ENCODE measurements at places on chromosomes 4 and X.

GRCh38 chr4:74528178-74528577 lies 83.2 kb downstream of the AREG start:
- no peak for DNase-seq

DNA sequence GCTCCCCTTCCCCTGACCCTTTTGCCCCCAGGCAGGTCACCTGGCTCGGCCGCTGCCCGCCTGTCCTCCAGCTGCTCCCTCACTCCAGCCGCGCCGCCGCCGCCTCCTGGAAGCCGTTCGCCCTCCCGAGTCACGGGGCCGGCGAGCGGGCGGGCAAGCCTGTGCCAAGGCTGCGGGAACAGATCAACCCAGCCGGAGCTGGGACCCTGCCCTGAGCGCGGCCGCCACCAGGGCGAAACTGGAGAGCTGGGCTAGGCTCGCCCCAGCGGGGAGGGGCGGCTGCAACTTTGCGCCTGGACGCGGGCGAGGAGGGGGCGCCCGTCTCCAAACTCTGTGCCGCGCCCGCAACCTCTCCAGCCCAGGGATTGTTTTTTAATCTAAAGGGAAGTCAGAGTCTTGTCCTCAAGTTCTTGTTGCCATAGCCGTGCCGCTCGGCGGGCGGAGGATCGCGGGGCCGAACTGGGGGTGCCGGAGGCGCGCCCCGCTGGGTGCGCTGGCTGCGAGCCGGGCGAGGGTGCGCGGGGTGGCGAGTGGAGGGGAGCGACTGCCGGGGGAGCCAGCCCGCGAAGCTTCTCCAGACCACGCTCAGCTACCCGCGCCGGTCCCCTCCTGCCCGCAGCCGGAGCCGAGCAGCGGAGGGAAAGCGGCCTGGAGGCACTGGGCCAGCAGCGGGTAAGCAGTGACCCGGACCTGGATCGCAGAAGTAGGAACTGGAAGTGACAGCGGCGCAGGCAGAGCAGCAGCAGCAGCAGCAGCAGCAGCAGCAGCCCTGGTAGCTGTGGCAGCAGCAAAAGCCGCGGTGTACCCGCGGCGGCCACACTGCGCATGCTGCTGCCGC lies 13.4 kb downstream of the ARHGEF6 start:
- peak; percentile 30 for DNase-seq

GRCh38 chr4:153488006-153488891 lies 22.1 kb downstream of the TMEM131L start:
- no peak for DNase-seq

GRCh38 chr4:8316251-8316771 lies 46.8 kb downstream of the HTRA3 start:
- DNase-seq, result no peak

- no peak for DNase-seq
Observed at GRCh38 chr4:143381189-143382118, 44.8 kb downstream of the GAB1 start.

DNA sequence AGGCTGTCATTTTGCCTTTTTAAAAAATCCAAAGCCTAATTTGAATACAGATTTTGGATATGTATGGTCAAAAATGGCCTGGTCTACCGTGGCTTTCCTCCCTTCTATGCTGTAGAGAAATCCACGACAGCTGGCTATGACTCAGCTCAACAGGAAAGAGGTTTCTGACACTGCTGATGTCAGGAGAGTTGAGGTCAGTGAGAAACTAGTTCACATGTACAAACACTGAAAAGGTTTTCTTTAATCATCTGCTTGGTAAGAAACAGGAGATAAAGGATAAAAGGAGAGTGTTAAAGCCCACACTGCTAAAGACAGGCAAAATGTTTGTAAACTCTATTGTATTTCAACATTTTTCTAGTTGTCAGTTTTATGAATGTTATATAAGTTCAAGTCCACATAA lies 113.9 kb downstream of the NYX start:
- DNase-seq, result no peak

GRCh38 chrX:21952624-21953023 lies 12.1 kb downstream of the SMS start:
- no peak for DNase-seq

GRCh38 chr4:164700471-164700870 lies 53.5 kb upstream of the SMIM31 start:
- peak; percentile 8 for DNase-seq

DNA sequence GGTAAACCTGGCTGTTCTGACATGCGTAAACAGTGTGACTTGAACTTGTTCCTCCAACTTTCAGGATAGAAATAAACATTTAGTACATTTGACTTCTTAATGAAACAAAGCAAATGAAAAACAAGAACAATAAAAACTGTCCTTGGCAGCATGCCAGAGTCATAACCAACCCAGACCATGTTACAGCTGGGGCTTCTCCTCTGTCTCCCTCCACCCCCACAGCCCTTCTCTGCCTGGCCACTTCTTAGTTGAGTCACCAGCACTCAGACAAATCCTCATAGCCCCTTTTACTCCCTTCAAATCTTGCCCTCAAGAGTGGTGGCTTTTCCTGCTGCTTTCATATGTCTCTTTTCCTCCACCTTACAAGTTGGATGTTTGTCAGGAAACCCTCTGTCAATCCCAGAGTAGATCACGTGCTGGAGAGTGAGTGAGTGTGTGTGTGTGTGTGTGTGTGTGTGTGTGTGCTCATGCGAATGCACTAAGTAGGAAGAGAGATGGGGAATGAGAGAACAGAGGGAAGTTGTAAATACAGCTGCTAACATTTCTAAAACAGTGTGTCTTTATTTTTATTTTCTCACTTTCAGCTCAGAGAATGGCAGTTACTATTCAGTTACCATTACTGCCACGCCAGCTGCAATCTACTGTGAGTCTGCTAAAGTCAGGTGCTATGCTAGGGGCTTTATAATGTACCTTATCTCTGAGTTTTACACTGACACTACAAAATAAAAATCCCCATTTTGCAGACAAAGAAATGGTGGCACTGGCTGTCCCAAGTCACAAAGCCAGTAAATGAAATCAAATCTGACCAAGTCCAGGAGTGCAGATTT lies 15.0 kb downstream of the SCARB2 start:
- DNase-seq, result peak; percentile 87

DNA sequence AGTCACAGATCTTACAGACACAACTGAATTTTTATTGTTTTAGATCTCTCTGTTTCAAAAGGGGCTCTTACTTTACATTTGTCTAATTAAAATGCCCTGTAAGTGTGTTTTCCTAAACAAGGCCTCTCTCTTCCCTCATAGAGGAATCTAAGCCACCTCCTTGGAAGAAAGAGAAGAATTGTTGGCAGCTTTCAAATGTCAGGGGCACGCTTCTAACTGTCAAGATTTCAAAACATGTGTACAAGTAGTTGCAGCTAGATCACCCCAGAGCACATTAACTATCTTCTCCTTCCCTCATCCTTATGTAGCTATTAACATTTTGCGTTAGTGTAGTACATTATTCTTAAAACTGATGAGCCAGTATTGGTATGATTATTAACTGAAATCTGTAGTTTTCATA lies 266.5 kb upstream of the BOD1L1 start:
- no peak for DNase-seq

DNA sequence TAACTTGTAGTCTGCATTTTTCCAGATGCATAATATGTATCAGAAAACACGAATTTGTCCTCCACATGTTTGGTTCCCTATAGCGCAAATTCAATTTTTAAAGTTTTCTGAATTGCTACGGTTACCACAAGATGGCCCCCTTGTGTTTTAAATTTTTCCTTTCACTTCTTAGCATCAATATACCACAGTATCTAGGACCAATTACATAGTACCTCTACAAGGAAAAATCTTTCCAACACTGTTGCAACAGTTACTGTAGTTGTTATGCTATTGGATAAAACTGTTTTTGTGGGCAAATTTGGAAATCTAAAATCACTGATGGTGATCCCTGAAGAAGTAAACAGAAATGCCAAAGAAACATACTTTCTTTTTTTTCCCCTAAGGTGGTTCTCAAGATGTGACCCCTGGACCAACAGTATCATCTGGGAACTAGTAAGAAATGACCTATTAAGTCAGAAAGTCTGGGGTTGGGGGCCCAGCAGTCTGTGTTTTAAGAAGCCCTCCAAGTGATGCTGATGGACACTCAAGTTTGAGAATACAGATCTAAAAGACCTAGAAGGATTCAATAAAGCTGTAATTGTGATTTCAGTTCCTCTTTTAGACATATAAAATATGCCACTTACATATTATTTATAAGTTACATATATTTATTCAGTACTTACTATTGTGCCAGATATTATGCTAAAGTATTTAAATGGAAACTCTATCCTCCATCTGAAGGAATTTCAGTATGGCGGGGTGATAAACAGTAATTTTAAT lies 3.1 kb downstream of the ZGRF1 start:
- DNase-seq, result peak; percentile 0

DNA sequence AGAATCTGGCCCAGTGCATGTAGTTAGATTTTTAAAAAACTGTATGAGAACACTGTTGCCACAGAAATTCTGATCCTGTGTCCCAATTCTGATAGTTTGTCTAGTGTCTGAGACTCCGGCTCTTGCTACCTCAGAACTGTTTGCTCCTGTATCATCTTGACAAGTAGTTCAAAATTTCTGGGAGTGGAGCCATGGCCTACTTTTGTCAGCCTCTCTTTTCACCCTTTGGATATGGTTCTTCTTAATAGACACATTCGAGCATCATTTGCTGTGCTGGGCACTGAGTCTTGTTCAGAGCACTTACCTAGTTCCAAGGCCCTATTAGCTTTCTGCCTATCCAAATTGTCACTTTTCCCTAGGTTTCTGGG lies 46.9 kb downstream of the ATP10D start:
- no peak for DNase-seq

GRCh38 chr4:73541251-73541650 lies 59.7 kb downstream of the AFM start:
- DNase-seq, result no peak

DNA sequence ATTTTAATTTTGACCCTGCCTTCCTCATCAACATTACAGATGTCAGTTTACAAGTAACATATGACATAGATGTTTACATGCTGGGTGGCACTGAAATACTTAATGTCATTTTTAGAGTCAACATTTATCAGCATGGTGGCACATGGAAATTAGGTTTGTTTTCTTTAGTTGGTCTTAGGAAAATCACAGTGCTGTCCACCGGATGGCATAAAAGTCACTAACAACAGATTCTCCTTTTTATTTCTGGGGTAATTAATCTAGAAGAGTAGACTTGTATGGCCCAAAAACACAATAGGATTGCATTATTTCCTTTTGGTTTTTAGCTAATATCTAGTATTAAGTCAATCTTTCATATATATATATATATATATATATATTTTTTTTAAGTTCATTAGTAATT lies 88.6 kb upstream of the HHIP start:
- DNase-seq, result no peak

GRCh38 chr4:182233310-182234090 lies 9.7 kb upstream of the TENM3 start:
- DNase-seq, result no peak

- DNase-seq, result peak; percentile 8
Observed at GRCh38 chr4:173013232-173013930, 155.2 kb upstream of the GALNT7 start.

DNA sequence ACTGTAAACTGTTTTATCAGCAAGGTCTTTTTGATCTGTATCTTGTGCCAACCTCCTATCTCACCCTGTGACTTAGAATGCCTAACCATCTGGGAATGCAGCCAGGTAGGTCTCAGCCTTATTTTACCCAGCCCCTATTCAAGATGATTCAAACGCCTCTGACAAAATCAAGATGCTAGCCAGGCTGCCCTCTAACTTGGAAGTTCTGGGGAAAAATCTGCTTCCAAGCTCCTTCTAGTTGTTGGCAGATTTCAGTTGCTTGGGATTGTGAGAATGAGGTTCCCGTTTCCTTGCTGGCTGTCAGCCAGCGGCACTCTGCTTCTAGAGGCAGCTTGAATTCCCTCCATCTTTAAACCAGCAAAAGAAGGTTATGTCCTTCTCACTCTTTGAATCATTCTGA lies 34.7 kb downstream of the LUZP4 start:
- DNase-seq, result no peak

- no peak for DNase-seq
Observed at GRCh38 chr4:54800831-54801530, 143.2 kb downstream of the KIT start.

GRCh38 chrX:2707334-2707760 lies 16.3 kb downstream of the CD99 start:
- no peak for DNase-seq

- peak; percentile 93 for DNase-seq
Observed at GRCh38 chr4:6917461-6918271, 8.0 kb downstream of the TBC1D14 start.

GRCh38 chr4:102735582-102735981 lies 25.2 kb downstream of the MANBA start:
- no peak for DNase-seq

DNA sequence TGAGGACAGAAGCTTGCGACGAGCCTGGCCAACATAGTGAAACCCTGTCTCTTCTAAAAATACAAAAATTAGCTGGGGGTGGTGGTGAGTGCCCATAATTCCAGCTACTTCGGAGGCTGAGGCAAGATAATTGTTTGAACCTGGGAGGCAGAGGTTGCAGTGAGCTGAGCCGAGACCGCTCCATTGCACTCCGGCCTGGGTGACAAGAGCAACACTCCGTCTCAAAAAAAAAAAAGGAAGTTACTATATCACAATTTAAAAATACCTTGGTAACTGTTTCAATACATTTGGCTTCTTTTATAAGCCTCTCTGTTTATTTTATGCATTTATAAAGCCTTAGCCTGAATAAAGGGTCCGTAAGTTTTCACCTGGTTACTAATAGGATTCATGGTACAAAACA lies 46.6 kb upstream of the CHRNA9 start:
- DNase-seq, result no peak

GRCh38 chr4:145195167-145195952 lies 15.0 kb upstream of the OTUD4 start:
- DNase-seq, result no peak

DNA sequence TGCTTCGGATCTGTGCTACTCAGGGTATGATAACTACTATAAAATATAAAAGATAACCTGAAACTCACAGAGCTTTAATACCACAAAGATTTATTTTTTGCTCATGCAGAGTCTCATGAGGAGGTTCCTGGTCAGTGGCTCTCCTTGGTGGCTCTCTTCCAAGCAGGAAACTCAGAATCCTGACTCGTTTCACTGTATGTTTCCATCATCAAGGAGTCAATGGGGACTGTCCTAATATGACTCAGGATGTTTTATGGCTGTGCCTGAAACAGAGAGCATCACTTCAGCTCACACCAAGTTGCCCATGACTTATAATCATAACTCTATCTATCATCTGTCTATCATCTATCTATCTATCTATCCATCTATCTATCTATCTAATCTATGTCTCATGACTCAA lies 620.8 kb upstream of the NR3C2 start:
- no peak for DNase-seq

DNA sequence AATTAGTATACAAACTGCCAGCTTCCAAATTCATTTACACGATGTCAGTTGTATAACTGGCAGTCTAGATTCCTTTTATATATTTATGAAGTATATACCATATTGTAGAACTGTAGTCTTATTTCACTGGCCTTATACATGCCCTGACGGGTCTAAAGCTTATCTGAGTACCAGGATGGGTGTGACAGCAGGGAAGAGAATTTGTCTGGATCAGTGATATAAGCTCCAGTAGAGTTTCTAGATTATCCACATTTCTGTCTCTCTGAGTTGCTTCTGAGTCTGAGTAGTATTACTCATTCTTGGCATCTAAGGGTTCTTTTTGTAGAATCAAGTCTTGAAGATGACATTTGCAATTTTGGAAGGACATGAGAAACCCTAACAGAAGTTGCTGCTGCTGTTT lies 101.3 kb downstream of the RPA4 start:
- DNase-seq, result no peak

Data from NCI-H1092 (cell line).